Thyroid gland (tissue), 4 donors: ENCODE measurements at places on chromosomes 2 and 18. TPM values are rescaled to one million over a fixed set of nuclear protein-coding genes. Genes with fewer than 3 reads are reported as not detected.

The TWIST2 gene
- total RNA-seq: 20.1 TPM

The STAT4 gene
- 6.6 TPM for total RNA-seq

The ASXL3 gene
- 20.8 TPM for total RNA-seq

The LTBP1 gene
- 12.4 TPM for total RNA-seq

The GRB14 gene
- 6.9 TPM for total RNA-seq

The CFAP65 gene
- total RNA-seq: not detected

The COL3A1 gene
- 151 TPM for total RNA-seq

The ACADL gene
- total RNA-seq: 97.0 TPM

The PRKD3 gene
- total RNA-seq: 44.9 TPM

The UGT1A3 gene
- total RNA-seq: 1.0 TPM

The ARHGEF4 gene
- 15.6 TPM for total RNA-seq

The SRD5A2 gene
- 0.13 TPM for total RNA-seq

The PRKCE gene
- total RNA-seq: 35.3 TPM

The SH3BP4 gene
- 64.6 TPM for total RNA-seq

The RPIA gene
- 4.2 TPM for total RNA-seq

The MEP1B gene
- total RNA-seq: not detected

The SEMA4C gene
- 14.5 TPM for total RNA-seq
